Stimulated activated CD8-positive, alpha-beta memory T cell treated with anti-CD3 and anti-CD28 coated beads, Interleukin-2, amount 100 ng/mL, for 1 hour (primary cell): ENCODE measurements at places on chromosomes 7 and 10.

GRCh38 chr10:15764892-15765454, 45.3 kb upstream of the ITGA8 start:
- DNase-seq = no peak

- no peak for DNase-seq
These were observed 151.5 kb upstream of the FAM3C start for GRCh38 chr7:121547544-121548092.

DNA sequence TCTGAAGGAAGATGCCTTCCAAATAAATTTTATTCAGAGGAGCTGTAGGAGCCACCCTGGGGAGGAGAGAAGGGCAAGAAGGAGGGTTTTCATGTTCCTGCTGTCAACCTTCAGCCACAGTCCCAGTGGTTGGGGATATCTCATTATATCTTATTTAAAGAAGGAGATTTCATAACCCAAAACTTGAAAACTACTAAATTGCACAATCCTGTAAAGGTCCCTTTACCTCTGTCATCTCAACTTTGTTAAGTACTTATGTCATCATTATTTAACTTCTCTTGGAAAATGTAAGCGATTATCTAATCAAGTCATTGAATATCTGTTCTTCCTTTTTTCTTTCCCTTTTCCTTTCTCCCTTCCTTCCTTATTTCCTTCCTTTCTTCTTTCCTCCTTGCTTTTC, 794.5 kb upstream of the IGFBP3 start:
- DNase-seq = no peak

GRCh38 chr10:114551636-114551972, 106.5 kb downstream of the ABLIM1 start:
- no peak for DNase-seq

GRCh38 chr7:80136261-80137055, 1.8 kb downstream of the GNAI1 start:
- no peak for DNase-seq

- no peak for DNase-seq
These were observed 77.3 kb downstream of the PARD3 start for GRCh38 chr10:34737772-34738169.

DNA sequence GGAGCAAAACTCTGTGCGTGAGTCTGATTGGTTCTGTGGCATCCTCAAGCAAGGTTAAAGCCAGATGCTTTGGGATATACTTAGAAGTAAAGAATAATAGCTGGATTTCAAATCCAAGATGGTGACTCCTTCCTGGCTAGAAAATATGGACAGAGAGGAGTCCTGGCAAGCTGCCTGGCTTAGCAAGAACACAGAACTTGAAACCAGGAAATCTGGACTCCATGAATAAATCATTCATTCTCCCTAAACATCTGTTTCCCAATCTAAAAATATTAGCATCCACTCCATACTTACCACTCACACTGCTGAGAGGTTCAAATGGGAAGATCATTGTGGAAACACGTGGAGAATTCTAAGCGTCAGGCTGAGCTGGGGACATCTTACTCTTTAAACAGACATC, 1074.1 kb upstream of the AUTS2 start:
- DNase-seq = no peak

GRCh38 chr7:105304040-105304895, 84.5 kb downstream of the SRPK2 start:
- DNase-seq = no peak
